ENCODE measurements at places on chromosomes 13 and 19. TPM values are rescaled to one million over a fixed set of nuclear protein-coding genes. Genes with fewer than 3 reads are reported as not detected.

SPACA4 gene
- not detected for polyA plus RNA-seq

SYNGR4 gene
- 0.41 TPM for polyA plus RNA-seq

STARD13 gene
- 0.82 TPM for polyA plus RNA-seq

ITPKC gene
- polyA plus RNA-seq = 5.2 TPM

PSG1 gene
- polyA plus RNA-seq = not detected

RFPL4AL1 gene
- polyA plus RNA-seq = not detected

GGN gene
- 0.47 TPM for polyA plus RNA-seq

PSG7 gene
- polyA plus RNA-seq = not detected

NFIX gene
- polyA plus RNA-seq = 0.08 TPM

ZNF99 gene
- not detected for polyA plus RNA-seq

BEST2 gene
- 11.6 TPM for polyA plus RNA-seq

KIR2DL3 gene
- not detected for polyA plus RNA-seq

ATCAY gene
- 24.4 TPM for polyA plus RNA-seq

CRX gene
- polyA plus RNA-seq = 0.08 TPM

PTPRH gene
- polyA plus RNA-seq = 0.39 TPM

DCT gene
- 0.02 TPM for polyA plus RNA-seq

RXFP2 gene
- not detected for polyA plus RNA-seq

LILRA2 gene
- polyA plus RNA-seq = not detected

NAPSA gene
- 0.93 TPM for polyA plus RNA-seq

ZNF492 gene
- not detected for polyA plus RNA-seq

IER2 gene
- 84.5 TPM for polyA plus RNA-seq

CACNG8 gene
- polyA plus RNA-seq = 0.41 TPM

CYSLTR2 gene
- polyA plus RNA-seq = not detected

ERVV-1 gene
- not detected for polyA plus RNA-seq

ZNF568 gene
- polyA plus RNA-seq = 1.6 TPM

BRSK1 gene
- polyA plus RNA-seq = 55.2 TPM

HRC gene
- polyA plus RNA-seq = 2.6 TPM

MAP4K1 gene
- polyA plus RNA-seq = 22.0 TPM

DNASE2 gene
- polyA plus RNA-seq = 48.2 TPM

AP1M2 gene
- polyA plus RNA-seq = 161 TPM

ZIC2 gene
- polyA plus RNA-seq = 67.1 TPM

BCAM gene
- polyA plus RNA-seq = 84.3 TPM
